ENCODE measurements at places on chromosomes 6 and 20. TPM values are rescaled to one million over a fixed set of nuclear protein-coding genes. Genes with fewer than 3 reads are reported as not detected.

The ACTL10 gene
- total RNA-seq = 0.74 TPM

The MBOAT1 gene
- 5.7 TPM for total RNA-seq

The RIPOR2 gene
- total RNA-seq = 21.4 TPM

The MYCT1 gene
- 3.0 TPM for total RNA-seq

The GPR63 gene
- 8.6 TPM for total RNA-seq

The SLC32A1 gene
- 5.9 TPM for total RNA-seq

Measured in temporal lobe (tissue), 4 donors.